Stimulated activated CD8-positive, alpha-beta memory T cell treated with anti-CD3 and anti-CD28 coated beads, Interleukin-12 subunit alpha, Interleukin-12 subunit beta, amount 100 ng/mL, for 4 hours (primary cell): ENCODE measurements at places on chromosomes 6 and 20.

DNA sequence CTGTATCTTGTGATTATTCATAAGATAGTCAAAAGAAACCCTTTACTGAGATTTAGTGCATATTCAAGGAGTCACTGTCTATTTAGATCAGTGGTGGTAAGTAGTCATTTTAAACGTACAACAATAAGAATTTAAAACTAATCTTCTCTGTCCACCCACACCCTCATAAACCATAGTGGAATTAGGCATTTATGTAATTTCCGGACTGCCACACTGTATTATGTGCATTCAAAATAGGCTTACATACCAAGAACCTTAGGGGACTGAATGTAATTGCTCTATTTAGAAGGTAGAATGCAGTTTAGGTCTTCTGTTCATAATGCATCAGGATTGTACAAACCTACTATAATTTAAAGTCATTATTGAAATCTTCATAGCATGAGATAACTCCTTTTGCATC is 685.4 kb downstream of the TENT5A start:
- no peak for DNase-seq

DNA sequence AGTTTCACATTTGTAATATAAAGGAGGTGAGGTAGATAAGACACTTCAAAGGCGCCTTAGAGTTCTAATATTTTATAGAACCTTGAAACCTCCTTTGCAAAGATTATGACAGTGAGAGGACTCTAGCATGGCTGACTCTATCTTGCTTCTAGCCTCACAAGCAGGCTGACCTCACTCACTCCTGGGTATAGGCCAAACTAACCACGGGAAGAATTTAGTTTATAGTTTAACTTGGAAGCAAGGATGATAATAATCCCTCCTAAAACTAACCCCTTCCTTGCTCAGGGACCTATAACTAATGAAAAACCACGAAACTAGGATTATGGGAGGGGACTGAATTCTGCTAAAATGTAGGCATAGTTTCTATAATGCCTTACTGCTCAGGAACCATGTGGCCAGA is 84.3 kb downstream of the FILIP1 start:
- no peak for DNase-seq

GRCh38 chr6:6588064-6588923 is at the start of gene LY86:
TSS of gene LY86 (plus strand) at chr6:6588720. CDS start at chr6:6588735, 15 bp downstream.
- DNase-seq: no peak

- no peak for DNase-seq
Observed at GRCh38 chr6:147507162-147508041, 1.1 kb upstream of the SAMD5 start.

- no peak for DNase-seq
Observed at GRCh38 chr6:21431526-21431925, 162.0 kb upstream of the SOX4 start.

DNA sequence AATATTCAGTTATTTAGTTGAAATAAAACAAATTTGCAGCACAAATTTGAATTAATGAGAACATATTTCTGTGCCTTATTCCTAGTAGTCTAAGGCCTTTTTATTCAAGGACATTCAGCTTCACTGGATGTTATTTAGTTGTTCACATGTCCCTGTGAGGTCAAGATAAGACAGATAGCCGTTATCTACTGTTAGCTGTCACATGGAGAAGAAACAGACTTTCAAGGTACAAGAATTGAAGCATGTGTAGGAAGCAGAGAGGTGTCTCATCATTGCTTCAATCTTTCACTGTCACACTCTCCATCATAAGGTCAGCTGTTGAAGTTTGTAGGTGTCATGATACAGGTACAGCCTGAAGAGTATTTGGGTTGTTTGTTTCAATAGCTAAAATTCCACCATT is 112.9 kb upstream of the JAG1 start:
- no peak for DNase-seq

- DNase-seq: no peak
Observed at GRCh38 chr6:138945354-138945753, 42.7 kb downstream of the REPS1 start.

DNA sequence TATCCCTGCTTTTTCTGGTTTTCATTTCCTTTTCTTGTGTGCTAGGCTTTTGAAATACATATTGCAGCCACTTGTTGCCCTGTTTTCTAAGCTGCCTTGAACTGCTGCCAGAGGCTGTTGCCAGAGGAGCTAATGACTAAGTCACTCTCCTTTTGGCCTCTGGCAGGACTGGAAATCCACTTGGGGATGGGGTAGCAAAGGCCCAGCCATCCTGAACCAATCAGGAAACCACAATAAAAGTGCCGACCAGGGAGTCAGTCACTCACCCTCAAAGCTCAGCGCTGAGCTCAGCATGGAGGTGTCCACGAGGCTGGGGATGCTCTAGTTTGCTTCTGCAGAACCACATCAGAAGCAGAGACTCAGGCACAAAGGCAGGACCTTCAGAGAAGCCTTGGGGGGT is 813.0 kb downstream of the DHX35 start:
- no peak for DNase-seq

DNA sequence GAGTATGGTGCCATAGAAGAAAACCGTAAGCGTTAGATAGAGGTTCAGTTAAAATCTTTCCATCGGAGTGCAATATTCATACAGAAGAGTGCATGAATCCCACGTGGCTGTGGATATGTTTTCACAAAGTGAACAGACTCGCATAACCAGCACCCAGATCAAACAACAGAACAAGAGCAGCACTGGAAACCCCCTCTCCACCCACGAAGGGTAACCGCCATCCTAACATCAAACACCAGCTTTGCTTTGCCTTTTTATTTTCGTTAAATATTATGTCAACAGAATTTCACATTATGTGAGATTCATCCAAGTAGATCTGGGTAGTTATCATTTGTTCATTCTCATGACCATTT is 4.7 kb downstream of the GTSF1L start:
- DNase-seq: peak; percentile 25

GRCh38 chr20:12893653-12894052 is 115.1 kb upstream of the SPTLC3 start:
- DNase-seq: no peak

DNA sequence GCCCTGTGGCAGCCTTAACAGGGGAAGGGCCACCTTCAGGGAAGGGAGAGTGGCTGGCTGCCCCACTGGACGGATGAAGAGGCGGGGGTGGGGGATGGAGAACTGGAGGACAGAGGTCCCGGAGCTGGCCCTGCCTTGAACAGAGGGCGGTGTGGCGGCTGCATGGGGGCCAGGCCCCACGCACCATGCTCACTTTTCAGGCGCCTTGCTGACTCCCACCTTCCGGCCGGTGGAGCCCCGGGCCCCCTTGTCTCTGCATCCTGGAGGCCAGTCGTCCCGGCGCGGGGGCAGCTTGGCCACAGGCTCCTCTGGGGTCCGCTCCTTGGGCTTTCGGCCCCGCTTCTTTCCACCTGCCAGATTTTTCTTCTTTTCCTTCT is 3.5 kb upstream of the UCKL1 start:
- no peak for DNase-seq

- DNase-seq: no peak
Observed at GRCh38 chr6:14819001-14819400, 426.9 kb upstream of the JARID2 start.

- DNase-seq: no peak
Observed at GRCh38 chr6:45816674-45817297, 198.9 kb downstream of the CLIC5 start.

DNA sequence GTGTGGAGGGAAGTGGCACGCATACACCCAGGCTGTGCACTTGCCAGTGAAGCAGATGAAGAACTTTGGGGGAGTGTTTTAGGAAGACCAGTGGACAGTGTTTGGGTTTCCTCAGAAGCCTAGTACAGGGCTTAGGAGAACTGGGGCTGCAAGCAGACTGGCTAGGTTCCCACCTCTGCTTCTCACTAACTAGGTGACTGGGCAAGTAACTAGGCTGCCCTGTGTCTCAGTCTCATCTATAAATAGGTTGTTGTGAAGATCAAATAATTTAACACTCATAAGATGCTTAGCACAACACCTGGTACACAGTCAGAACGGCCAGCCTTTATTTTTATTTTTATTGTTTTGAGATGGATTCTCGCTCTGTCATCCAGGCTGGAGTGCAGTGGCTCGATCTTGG is 312.1 kb downstream of the CDH26 start:
- no peak for DNase-seq

GRCh38 chr6:285030-285771 is 7.1 kb upstream of the DUSP22 start:
- no peak for DNase-seq

- DNase-seq: no peak
Observed at GRCh38 chr6:150269130-150269856, 99.5 kb upstream of the IYD start.

- no peak for DNase-seq
Observed at GRCh38 chr6:79403086-79403485, 134.1 kb downstream of the LCA5 start.

- no peak for DNase-seq
Observed at GRCh38 chr6:105184921-105185320, 5.1 kb upstream of the POPDC3 start.

DNA sequence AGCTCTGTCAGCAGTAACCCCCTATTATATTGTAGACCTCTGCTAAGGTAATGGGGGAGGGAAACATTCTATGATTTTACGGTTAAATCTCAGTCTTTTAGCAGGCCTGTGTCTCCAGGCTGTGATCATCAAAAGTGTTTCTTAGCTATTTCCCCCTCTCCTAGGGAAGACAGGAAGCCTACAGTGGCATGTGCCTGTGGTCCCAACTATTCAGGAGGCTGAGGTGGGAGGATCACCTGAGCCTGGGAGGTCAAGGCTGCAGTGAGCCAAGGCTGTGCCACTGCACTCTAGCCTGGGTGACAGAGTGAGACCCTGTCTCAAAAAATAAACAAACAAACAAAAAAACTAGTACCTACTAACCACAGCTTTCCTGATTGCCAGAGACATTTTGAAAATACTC is 67.9 kb downstream of the DNAAF9 start:
- DNase-seq: no peak

DNA sequence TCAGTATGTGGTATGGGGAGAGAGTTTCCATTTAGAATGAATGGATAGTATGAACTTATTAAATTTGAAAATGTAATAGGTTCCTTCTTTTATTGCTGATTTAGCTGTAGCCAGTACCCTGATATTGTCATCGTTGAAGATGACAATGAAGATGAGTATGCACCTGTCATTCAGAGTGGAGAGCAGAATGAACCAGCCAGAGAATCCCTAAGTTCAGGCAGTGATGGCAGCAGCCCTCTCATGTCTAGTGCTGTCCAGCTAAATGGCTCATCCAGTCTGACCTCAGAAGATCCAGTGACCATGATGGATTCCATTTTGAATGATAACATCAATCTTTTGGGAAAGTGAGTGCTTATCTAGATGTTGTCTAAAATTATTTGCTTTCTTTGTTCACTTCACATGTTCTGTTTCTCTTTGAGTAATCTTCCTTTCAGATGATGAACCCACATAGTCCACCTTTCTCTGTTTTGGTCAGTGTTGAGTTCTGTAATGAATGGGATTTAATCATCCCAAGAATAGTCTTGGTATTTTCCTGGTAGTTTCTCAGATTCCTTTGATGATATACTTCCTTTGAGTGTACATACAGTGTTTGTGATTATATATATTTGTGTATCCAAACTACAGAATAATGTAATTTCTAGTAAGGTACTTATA is 23.3 kb downstream of the HSF2 start:
- DNase-seq: no peak

GRCh38 chr6:35784200-35784599 is 3.4 kb downstream of the CLPSL1 start:
- DNase-seq: no peak

DNA sequence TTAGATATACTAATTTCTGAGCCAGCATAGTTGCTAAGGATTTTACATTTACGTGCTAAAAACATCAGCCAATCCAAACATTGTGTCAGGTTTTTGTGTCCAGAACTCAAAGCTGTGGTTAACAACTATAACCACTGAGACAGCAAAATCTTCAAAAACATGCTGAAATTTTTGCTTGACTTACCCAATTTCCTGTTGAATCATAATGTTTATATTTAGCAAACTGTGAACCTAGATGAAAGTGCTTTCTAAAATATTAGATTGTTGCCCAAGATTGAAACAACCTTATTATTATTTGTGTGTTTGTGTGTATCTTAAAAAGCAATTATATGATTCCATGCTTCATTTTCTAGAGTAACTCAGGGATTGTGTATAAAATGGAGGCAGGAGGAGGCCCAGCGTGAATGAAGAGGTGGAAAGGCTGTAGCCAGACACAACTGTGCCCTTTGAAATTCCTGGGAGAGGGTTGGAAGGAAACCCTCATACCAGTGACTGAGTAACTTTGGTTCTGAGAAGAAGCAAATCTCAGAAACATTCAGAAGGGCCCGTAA is 48.0 kb downstream of the ARMC2 start:
- DNase-seq: no peak

GRCh38 chr20:45283551-45284057 is 23.0 kb upstream of the RBPJL start:
- DNase-seq: no peak

- DNase-seq: no peak
Observed at GRCh38 chr6:168612586-168612985, 171.6 kb downstream of the SMOC2 start.

DNA sequence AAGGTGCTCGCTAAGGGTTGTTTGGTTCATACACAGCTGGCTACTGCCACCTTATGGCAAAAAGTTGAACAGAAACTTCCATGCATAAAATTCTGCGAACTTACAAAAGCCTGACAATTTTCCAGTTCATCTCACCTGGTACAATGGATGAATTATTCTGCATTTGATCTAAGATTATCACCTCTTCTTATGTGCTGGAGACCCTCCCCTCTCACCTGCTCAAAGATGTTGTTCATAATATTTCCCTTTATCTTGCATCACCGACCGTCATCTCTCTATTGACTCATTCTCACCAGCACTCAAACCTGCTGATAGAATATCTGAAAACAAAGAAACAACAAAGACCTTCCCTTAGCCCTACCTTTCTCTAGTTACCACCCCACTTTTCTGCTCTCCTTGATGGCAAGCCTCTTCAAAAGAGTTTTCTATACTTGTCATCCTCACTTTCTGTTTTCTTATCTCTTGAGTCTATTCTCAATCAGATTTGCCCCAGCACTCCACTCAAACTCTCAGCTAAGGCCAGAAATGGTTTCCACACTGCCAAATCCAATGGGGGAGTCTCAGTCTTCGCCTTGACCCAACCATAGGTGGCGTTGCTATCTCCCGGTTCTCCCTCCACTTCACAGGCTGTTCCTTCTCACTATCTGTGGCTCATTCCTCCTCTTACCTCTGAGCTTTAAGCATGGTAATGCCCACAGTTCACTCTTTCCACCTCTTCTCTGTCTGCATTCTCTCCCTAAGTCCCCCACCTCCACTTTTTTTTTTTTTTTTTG is 25.8 kb downstream of the SNRNP48 start:
- DNase-seq: no peak

DNA sequence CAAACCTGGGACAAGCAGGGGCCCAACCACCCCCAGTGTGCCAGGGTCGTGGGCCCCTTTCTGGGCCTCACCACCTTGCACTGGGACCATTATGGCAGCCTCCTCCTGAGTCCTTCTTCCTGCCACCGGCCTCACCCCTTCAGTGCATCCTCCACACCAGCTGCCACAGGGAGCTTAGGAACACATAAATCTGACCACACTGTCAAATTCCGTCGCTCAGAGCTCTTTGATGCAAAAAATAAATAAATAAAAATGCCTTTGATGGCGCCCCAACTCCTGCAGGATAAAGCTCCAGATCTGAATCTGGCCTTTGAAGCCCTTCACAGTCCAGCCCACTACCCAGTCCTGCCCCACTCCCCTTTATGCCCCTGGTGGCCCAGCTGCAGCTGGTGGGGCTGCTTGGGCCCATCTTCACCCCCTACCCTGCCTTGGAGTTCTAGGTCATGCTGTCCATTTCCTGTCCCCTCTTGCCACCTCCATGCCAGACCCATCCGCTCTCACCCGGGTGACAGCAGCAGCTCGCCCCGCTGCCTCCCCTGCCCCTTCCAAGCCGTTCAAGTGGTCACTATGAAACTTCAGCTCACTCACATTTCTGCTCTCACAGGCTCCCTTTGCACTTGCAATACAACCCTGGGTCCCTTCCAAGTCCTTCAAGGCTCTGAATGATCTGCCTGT is 16.0 kb downstream of the MYH7B start:
- no peak for DNase-seq
